Heart left ventricle (tissue), 16 donors: ENCODE measurements at places on chromosomes 16 and 17.

- DNase-seq = no peak
Observed at GRCh38 chr17:37567137-37567536, 42.1 kb downstream of the SYNRG start.

DNA sequence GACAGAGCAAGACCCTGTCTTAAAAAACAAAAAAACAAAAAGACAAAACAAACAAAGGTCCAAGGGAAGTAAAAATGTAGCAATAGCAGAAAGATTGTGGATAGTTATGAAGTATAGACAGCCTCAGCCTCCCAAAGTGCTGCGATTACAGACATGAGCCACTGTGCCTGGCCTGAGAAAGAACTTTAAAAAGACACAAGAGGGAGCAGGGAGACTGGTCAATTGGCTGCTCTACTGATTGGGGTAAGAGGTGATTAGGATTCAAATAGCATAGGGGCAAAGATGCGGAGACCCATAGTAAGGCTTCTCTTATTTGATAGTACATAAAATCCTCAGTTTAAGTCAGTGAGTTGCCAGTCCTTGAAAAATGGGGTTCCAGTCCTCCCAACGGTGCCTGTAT lies 518.2 kb upstream of the GOT2 start:
- no peak for DNase-seq

DNA sequence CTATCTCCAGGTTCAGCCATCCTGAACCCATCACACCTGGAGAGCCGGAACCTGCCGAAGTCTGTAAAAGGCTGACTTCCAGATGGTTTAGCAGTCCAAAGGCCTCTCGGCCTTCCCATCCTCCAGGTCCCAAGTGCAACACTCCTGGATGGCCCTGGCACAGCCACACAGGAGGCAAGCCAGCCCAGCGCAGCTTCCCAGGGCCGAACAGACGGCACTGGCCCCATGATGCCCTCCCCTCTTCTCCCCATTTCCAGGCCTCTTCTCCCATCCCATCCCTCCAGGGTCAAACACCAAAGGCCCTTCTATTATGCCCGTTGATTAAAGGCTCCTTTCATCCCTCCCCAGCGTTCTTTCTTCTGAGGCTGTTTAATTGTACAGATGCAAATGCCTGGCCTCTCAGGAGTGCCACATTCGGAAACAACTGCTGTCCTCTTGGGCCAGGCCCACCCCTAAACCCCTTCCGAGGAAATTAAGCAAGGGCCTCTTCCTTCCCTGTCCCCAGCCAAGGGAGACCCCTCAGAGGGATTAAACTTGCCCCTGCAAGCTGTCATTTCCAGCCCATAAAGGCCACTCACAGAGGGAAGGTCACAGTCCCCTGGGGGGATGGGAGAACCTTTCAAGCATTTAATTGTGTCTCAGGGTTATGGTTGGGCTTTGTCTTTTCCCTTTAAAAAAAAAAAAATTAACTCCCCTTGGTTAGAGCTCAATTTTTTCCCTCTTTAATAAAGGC lies 30.8 kb downstream of the AXIN2 start:
- DNase-seq = no peak

- DNase-seq = no peak
Observed at GRCh38 chr16:23452221-23452571, 793 bp downstream of the COG7 start.

- DNase-seq = no peak
Observed at GRCh38 chr17:3639981-3640596, 3.5 kb downstream of the CTNS start.

GRCh38 chr16:88839745-88840599 lies 16.8 kb downstream of the GALNS start:
- DNase-seq = no peak

- DNase-seq = no peak
Observed at GRCh38 chr17:46128453-46128852, 64.8 kb downstream of the KANSL1 start.

DNA sequence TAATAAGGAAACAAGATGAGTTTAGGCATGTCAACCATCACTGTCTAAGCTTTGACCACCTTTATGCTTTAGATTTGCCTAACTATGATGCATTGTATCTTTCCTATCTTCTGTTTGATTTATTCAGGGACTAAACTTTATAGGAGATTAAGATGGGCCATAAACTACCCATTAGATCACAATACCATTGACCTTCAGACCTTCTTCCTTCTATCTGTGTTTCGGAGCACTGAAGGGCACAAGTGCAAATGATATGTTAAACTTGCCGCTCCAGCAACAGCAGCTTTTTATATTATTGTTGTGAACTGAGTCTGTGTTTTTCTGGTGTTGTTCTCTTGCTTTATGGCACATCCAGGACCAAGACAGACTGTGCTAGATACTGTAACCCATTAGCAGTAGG lies 16.6 kb upstream of the ALDH3A2 start:
- no peak for DNase-seq
